ENCODE measurements at places on chromosomes 12 and 14. TPM values are rescaled to one million over a fixed set of nuclear protein-coding genes. Genes with fewer than 3 reads are reported as not detected.

RAD51AP1 gene
- 14.1 TPM for total RNA-seq

B3GNT4 gene
- total RNA-seq = under 0.01 TPM

NFATC4 gene
- total RNA-seq = 1.0 TPM

KCNMB4 gene
- 0.39 TPM for total RNA-seq

ANKRD33 gene
- total RNA-seq = 0.26 TPM

VPS37B gene
- total RNA-seq = 10.5 TPM

TAS2R7 gene
- not detected for total RNA-seq

JKAMP gene
- 51.8 TPM for total RNA-seq

TEDC1 gene
- 9.9 TPM for total RNA-seq

SLC25A47 gene
- not detected for total RNA-seq

ASCL1 gene
- total RNA-seq = not detected

CABP1 gene
- not detected for total RNA-seq

GLI1 gene
- under 0.01 TPM for total RNA-seq

SELPLG gene
- total RNA-seq = 0.26 TPM

STAT6 gene
- 11.0 TPM for total RNA-seq

All from dermis microvascular lymphatic vessel endothelial cell (primary cell).